Stomach (tissue), 19 donors: ENCODE measurements at places on chromosomes 12 and 14. TPM values are rescaled to one million over a fixed set of nuclear protein-coding genes. Genes with fewer than 3 reads are reported as not detected.

Gene BORCS5
- total RNA-seq = 5.2 TPM

DNA sequence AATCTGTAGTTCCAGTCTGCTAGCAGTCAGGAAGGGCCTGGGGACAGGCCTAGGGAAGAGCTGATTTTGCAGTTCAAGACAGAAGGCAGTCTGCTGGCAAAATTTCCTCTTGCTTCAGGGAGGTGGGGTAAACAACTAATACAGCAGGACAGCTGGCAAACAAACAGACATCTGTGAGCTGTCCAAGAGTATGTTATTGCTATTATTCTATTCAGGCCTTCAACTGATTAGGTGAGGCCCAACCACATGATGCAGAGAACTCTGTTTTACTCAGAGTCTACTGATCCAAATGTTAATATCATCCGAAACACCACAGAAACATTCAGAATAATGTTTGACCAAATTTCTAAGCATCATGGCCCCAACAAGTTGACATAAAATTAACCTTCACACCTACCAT, 161.0 kb upstream of the E2F7 start:
- DNase-seq = no peak
- H3K36me3 ChIP-seq = no peaks in the 10 kb centered on the region
- H3K27ac ChIP-seq = no peak overlapping the region
- H3K27me3 ChIP-seq = no peaks in the 10 kb centered on the region
- no peak overlapping the region for H3K4me3 ChIP-seq

DNA sequence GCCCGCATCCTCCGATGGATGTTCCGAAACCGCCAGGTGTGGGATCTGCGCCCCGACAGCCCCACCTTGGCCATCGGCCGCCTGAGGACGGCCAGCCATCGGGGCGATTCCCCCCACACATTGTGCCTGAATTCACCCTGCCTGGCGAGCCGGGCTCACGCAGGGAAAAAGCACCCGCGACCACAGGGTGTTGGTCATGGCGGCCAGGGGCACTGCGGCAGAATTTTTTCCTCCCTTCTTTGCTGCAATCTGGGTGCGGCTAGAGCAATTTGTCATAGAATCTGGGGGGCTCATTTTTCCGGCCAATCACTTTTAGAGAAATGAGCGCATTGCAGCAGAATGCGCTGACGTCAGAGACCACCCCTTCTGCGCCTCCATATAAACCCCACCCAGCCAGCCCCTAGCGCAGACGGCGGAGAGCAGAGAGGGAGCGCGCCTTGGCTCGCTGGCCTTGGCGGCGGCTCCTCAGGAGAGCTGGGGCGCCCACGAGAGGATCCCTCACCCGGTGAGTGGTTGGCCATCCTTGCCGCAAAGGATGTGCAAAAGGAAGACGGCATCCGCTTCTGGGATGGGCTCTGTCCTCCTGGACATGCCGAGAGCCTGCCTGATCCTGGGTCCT, at the start of gene MEG3:
Gene MEG3, plus strand, starts transcription at position 406 of the 619 bp plus-strand sequence.
- H3K27ac ChIP-seq = peak within 1 kb of the TSS; percentile 3
- DNase-seq = no peak
- H3K27me3 ChIP-seq = peaks cover 33% of the 10 kb centered on the region
- H3K36me3 ChIP-seq = no peaks in the 10 kb centered on the region
- H3K4me1 ChIP-seq = no peaks in the 10 kb centered on the region

DNA sequence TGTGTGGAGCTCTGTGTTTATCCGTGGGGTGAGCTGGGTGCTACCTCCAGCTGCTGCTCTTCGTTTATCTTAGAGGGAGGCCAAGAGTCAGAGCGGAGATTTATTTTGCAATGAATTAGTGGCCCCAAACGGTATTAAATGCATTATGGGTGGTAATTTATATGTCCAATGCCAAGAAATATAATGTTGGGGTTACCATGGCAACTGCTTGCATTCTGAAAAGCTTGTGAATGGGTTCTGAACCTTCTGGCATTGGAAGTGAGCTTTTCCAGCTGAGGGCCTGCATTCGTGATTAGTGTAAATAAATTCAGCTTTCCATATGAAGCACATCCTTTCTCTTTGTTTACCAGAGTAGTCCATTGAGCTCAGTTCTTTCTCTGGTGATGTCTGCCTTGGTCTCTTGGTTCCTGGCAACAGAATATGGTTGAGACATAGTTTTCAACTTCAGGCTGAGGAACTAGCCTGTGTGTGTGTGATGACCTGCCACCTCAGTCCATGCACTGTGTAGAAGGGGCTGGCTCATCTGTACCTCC, 51.8 kb downstream of the TRAF3 start:
- no peaks in the 10 kb centered on the region for H3K27me3 ChIP-seq
- peak; percentile 85 for DNase-seq
- H3K4me3 ChIP-seq = no peak overlapping the region
- H3K4me1 ChIP-seq = peaks cover 17% of the 10 kb centered on the region
- no peak overlapping the region for H3K27ac ChIP-seq

Gene DCN
- total RNA-seq = 316 TPM
